GM12878 (cell line): ENCODE measurements at places on chromosomes 1 and 21. TPM values are rescaled to one million over a fixed set of nuclear protein-coding genes. Genes with fewer than 3 reads are reported as not detected.

- no peak for DNase-seq
Observed at GRCh38 chr1:1924386-1924785, 5.3 kb upstream of the TMEM52 start.

DNA sequence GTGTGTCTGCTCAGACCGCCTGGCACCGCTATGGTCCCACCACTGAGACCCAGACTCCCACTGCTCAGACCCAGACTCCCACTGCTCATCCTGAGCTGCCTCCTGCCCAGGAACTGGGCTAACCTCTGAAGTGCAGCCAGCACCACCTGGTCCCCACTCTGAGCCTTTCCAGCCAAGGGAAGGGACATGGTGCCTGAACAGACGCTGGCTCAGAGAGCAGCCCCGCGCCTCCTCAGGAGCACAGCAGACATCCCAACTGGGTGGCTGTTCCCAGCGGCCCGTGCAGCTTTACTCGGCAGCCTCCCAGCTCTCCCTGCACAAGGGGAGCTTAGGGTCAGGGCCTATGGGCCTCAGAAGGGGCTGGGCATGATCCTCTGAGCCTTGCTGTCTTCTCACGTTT, 27.8 kb upstream of the CNTN2 start:
- DNase-seq = no peak

DNA sequence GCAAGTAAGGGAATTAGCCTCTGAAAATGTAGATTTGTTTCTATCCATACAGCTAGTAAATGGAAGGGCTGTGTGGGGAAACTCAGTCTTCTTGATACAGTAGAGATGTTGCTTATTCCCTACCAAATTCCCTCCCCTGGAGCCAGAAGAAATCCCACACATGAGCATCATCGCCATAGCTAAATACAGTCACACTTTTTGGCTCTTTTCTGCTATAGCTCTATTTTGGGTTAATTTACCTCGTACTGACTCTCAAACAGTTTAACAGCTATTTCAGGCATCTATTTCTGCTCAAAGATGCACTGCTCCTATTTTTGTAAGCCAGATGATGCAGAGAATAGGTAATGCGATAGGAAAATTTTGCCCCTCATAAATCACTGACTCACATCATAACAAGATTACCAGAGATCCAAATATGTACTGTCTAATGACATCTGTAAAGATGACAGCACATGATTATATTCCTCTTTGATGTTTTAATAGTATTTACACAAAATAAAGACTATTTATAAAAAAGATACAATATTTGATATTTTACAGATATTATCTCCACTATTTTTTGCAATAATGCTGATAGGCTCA, 58.6 kb downstream of the XCL1 start:
- no peak for DNase-seq

DNA sequence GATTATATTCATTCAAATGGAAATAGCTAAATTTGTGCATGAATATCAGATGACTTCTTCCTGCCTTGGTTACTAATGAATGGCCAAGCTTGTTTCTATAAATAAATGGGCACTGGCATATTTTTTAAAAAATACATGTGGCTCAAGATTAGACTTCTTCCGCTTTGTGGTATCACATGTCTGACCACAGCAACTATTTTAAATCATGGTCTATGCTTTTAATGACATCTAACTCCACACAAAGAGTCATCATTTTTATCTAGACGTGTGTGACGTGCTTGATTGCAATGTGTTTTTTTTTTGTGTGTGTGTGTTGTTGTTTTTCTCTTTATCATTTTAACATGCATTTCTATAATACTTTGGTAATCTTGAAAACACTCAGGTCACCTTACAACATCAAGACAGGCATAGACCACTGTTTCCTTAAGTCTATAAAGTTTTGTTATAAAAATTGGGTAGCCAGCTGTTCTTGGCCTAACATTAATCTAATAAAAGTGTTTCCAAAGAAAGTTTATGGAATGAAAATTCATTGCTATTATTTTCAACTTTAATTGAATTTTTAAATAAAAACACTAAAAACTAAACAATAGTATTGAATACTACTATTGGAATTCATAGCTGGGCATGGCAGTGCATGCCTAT, 29.5 kb downstream of the RGS1 start:
- DNase-seq = peak; percentile 79

- no peak for DNase-seq
Observed at GRCh38 chr1:42096554-42096953, 56.7 kb upstream of the GUCA2B start.

The RRAGC gene
- total RNA-seq = 17.3 and 18.2 TPM in 2 replicates

The TMEM125 gene
- total RNA-seq = 0.28 and 1.1 TPM in 2 replicates

The GBP6 gene
- not detected in 2 replicates for total RNA-seq
